Activated T-helper 17 cell treated with anti-CD3 and anti-CD28 coated beads, Interleukin-2, amount 50 U/mL, for 72 hours (primary cell): ENCODE measurements at places on chromosomes 3 and 15. TPM values are rescaled to one million over a fixed set of nuclear protein-coding genes. Genes with fewer than 3 reads are reported as not detected.

DNA sequence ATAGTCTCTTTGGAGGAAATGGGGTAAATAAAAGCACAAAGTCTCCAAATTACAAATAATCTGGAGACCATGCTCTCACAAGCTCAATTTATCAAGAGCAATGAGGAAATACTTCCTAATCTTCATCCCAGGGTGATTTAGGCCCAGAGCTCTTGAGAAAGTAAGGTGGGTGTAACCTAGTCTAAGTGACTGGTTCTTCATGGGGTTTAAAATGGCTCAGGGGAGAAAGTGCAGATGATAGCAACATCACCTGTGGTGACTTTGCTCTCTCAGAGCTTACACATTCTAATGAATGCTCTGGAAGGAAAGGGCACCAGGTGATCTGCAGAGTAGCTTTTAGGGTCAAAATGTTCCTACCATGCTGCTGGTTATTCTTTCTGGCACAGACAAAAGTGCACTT lies 118.4 kb upstream of the TP63 start:
- no peak for ATAC-seq

Gene GOLGA8J
- total RNA-seq, result not detected

Gene SLC51B
- not detected for total RNA-seq

DNA sequence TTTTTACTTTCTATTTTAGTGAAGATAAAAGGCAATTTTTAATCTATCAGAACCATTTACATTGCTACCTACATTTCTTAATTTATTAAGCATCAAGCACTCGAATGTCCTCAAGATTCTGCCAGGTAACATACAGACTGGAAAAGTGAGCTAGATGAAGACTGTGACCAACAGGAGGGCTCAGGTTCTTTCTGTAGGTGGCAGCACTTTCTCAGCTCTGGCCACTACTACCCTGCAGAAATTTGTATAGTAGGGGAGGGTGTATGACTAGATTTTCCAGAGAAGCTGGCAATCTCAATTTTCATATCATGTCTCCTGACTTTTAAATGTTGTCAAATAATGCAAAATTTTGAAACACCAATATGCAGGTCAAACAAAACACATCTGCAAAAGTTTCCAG lies 165.0 kb upstream of the SUCLG2 start:
- ATAC-seq, result peak; percentile 32

Gene SPINK8
- total RNA-seq, result not detected

DNA sequence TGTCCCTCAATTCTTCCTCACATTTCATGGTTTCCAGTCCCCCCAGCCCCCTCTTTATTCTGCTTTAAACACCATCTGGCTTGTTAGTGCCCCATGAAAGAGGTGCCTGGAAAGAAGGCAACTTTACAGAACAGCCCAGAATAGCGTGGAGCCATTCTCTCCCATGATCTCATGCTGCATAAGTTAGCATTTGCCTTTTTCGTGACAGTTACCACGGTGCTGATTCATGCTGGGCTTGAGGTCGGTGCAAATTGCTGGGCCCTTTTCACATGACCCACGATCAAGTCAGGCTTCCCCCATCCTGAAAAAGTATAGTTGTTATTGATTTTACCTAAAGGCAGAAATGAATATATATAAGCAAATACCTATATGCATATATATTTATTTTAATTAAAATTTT lies 29.6 kb downstream of the SQOR start:
- ATAC-seq, result peak; percentile 93

Gene C3orf85
- not detected for total RNA-seq

GRCh38 chr15:55237219-55238130 lies 40.7 kb upstream of the RSL24D1 start:
- ATAC-seq, result peak; percentile 80

Gene CRABP1
- not detected for total RNA-seq

DNA sequence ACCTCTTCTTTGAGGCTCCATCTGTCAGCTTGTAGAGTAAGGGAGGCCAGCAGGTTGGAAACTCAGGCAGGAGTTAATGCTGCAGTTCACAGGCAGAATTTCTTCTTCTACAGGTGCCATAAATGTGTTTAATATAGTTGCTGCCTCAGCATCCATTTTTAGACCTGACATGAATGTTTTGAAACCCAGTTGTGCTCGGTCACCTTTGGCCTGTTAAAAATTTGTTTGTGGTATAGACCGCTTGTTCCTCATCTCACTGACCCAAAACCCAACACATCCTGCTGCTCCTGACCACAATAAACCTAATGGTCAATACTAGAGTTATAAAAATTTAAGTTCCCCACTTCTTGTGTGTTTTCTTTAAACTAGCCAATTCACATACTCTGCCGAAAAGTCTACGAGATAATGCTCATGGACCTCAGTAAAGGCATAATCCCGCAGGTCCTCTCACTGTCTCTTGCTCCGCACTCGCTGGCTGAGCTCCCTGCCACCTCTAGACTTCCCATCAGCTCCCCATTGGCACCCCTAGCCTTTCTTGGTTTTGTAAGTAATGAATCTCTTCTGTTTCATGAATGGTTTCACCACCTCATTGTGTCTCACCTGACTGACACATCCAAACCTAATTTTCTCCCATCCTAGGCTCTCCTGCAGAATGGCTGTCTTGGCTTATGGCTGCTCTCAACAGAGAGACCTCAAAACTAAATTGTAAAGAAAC lies 138.5 kb upstream of the STRIT1 start:
- ATAC-seq, result no peak

GRCh38 chr3:117600112-117600511 lies 890.5 kb downstream of the TUSC7 start:
- no peak for ATAC-seq

DNA sequence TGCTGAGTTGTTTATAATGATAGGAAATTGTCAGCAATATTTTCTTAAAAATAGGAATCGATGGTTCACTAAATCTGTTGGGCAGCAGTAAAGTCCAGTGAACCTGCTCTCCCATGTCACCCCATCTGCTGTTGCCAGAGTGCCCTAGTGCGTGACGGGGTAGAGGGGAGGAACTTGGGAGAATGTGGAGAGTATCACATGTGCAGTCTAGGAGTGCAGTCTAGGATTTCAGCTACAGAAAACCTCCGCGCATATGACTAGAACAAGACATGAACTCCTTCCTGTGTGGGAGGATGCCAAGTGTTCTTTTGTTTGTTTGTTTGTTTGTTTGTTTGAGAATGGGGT lies 74.6 kb upstream of the ACAD9 start:
- ATAC-seq, result no peak

DNA sequence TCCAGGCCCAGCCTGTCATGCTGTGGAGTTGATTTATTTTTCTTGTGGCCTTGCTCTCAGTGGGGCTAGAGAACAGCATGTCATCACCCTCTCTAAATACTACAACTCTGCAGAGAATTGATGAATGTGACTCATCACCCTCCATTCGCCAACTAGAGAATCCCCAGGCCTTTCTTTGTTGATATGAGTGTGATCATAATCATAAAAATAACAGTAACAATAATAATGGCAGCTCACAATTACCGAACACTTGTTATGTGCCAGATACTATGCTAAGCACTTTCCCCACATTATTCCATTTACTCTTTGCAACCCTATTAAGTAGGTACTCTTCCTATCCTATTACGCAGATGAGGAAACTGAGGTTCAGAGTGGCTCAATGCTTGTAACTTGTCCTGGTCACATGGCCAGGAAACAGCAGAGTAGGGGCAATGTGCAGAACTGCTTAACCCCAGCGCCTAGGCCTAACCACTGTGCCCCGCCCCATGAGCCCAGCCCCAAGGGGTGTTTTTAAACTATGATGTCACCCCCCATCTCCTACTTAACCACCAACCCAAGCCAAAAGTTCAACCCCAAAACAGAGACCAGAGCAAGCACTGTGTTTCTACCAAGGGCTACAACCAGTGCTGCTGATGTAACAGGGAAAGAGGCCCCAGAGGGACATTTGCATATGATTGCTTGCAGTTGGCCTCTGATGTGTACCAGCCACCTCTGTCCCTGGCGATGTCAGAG lies 104.5 kb downstream of the ADCY5 start:
- ATAC-seq, result peak; percentile 27

- no peak for ATAC-seq
These were observed 57.2 kb downstream of the XXYLT1 start for GRCh38 chr3:195213639-195214315.

Gene CHRNA7
- not detected for total RNA-seq

GRCh38 chr3:114253505-114253904 lies 16.1 kb upstream of the ZNF80 start:
- peak; percentile 16 for ATAC-seq

GRCh38 chr15:63277893-63278456 lies 570 bp downstream of the APH1B start:
- no peak for ATAC-seq

Gene MST1
- 28.2 TPM for total RNA-seq

Gene HACD3
- total RNA-seq, result 44.7 TPM

DNA sequence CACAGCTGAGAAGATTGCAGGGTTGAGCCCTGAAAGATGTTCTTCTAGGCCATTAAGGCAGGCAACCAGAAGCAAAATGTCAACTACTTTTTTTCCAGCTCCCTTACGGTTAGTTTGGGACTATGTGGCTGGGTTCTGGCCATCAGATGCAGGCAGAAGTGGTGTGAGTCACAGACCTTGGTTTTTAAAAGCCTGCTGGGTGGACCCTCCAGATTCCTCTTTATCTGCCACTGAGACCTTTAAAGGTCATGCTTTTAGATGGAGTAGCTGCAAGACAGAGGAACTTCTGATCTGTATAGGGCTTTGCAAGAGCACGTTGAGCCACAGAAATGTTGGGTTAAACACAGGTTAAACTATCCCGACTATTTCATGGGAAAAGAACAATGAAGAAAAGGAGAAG lies 102.9 kb downstream of the CHST2 start:
- ATAC-seq, result no peak

Gene SERINC4
- total RNA-seq, result 0.17 TPM

DNA sequence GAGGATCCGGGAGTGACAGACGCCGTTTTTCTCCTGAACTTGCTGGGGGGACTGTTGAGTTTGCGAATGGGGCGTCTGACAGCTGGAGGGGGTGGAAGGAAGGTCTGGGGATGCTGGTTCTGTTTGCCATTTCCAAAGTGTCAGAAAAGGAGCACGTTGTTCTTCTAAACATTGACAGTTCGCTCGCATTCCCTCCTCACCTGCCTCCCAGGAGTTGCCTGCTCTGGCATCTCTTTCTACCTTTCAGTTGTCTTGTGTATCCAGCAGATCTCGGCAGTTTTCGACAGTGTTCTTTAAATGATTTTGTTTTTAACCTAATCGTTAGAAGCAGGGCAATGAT lies 829 bp downstream of the SELENOT start:
- ATAC-seq, result no peak

DNA sequence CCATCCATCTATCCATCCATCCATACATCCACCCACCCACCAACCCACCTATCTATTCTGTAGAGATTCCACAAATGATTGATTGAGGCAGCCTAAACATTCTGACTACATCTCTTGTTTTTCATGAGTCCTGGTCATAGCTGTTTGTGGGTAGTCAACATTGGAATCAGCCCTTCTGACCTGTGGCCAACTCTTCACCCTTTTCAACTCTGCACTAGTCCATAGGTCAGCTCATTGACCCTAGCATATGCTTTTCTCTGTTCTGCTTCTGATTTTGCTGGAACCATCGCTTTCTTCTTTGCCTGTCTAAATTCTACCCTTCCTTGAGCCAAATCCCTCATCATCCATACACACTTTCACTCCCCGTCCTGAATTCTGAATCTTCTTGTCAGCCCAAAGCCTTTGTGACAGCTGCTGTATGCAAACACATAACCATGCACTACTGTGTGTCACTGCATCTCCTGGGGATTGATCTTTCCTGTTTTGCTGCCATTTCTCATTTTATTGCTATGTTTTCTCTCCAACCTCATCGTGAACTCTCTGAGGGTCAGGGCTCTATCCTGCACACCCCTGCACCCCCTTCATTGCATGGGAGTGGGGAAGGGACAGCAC lies 16.8 kb upstream of the KCTD6 start:
- ATAC-seq, result no peak

- ATAC-seq, result peak; percentile 75
These were observed 33.7 kb upstream of the CD47 start for GRCh38 chr3:108124337-108125152.

DNA sequence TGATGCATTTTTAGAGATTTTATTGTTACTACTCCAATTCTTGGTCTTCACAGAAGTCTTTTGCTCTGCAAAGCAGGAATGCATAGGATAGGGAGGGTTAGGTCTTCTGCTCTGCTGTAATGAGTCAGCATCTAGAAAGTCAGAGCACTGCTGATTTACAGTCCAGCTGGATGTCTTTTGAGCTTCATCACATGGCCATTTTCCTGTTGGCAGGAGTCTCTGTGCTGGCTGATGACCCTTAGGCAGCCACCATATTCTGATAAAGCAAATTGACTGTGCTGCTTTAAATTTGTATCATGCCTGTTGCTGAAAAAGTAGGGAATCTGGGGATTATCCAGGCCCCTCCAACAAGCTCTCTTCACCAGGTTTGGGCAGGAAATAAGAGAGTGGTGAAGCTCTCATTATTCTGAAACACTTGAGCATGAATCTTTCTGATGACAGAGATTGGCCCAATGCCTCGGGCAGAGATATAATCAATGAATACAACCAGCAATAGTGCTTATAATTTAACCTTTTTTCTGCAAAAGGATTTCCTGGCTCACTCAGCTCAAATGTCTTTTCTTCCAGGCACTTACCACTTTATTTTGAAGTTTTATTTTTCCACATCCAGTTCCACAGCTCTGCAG lies 9.7 kb upstream of the CRBN start:
- ATAC-seq, result no peak

DNA sequence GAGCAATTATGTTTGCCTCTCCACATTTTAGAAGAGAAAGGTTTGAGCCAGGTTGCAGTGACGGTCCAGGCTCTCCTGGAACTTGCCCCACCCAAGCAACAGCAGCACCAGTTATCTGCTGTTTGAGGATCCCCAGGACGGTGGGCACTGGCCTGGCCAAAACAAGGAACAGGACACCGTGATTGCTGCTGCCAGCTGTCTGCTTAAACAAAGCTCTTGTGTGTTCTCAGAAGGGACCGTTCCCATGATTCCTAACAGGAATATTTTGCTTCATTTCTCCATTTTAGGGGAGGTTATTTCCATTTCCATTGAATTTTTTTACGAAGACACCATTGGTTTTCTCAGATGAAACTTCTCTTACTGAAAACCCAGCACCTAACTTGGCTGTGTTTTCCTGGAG lies 66.4 kb upstream of the RPL35A start:
- ATAC-seq, result no peak

- ATAC-seq, result no peak
These were observed 1.4 kb upstream of the TMC3 start for GRCh38 chr15:81375461-81375860.

DNA sequence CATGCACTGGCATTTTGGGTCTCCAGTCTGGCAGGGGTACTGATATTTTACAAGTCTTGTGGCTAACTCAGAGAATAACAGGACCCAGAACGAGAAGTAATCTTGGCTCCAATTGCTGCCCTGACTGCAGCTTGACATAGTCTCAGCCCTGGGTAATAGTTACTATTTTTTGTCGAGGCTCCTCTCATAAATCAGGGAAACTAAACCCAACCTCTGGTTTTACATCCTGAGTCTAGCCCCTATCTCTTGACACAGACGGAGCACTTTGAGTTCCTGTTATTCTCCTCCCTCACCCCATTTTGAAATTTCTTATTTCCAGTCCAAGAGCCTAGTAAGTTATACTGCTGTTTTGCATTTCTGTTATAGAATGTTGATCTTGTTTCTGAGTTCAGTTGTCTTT lies 276.1 kb upstream of the GOLIM4 start:
- ATAC-seq, result no peak

GRCh38 chr15:74643665-74644204 lies 28.1 kb downstream of the CLK3 start:
- no peak for ATAC-seq
